ENCODE measurements at places on chromosomes 6 and 20.

DNA sequence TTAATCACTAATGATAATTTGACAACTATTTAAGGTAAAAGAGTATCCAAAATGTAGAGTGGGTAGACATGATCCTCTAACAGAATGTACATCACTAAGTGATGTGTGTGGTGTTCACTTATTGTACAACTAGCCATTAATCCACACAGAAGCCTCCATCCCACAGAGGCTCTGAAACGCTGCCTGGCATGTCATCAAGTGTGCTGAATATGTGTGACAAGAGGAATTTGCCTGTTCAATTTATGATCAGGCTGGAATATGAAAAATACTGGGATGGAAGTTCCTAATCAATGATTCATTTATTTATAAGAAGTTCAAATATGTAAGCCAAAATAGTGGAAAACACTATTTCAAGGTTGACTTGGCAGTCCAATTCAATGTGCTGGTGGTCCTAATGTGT, 72.4 kb downstream of the BACH2 start:
- DNase-seq = no peak

DNA sequence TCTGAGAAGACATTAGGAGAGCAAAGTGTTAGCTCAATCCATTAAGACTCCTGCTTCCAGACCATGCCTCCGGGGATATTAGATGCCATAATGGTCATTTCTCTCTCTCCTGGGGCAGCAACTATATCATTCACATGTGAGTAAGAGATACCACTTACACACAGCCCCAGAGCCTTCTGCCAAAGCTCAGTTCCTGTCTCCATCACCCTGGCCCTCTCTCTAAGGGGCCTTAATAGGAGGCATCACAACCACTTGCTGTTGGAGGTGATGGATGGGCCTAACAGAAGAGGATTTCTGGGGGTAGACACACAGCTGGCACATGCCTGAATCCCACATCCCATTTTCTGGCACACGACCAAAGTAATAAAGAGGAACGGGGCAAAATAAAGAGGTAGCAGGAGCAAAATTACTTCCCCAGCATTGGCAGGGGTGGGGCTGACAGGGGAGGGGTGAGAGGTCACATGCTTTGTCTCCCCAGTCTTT, 34.0 kb upstream of the VSTM2L start:
- no peak for DNase-seq

GRCh38 chr6:76774781-76775384, 688.4 kb downstream of the HTR1B start:
- DNase-seq = no peak

DNA sequence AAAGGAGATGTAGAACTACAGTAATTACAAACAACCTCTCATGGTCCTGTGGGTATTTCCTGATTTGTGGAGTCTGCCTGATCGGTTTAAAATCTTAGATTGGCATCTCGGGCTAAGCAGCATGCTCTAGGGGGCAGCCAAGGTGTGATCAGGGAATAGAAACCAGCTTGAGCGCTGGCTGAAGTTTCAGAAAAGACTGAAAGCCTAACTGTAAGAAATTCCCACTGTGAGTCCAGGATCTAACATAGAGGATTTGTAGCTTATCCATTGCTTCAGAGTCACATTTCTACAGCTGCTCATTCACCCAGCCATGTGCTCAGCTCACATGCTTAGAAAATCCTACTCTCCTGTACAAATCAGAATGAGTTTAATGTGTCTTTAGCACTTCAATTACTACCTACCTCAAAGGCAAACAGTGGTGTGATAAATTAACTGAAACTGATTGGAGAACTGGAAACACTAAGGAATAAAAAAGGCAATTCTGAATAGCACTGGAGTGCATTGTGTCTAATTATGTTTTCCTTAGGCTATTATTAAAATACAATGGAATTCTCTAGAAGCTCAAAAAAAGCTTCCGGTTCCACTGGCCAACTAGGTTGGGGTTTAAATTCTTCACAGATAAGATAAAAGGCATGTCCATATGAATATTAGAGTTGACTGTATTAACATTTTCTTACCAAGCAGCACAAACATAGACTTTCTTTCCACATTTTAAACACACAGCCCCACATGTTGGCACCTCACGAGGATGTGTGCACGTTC, 73.8 kb upstream of the MPC1 start:
- peak; percentile 31 for DNase-seq

GRCh38 chr6:125363039-125363823, 61.5 kb upstream of the HDDC2 start:
- peak; percentile 58 for DNase-seq

GRCh38 chr6:71349395-71349794, 60.8 kb downstream of the OGFRL1 start:
- DNase-seq = peak; percentile 54

GRCh38 chr20:63129991-63130657, 85.8 kb downstream of the YTHDF1 start:
- DNase-seq = no peak

DNA sequence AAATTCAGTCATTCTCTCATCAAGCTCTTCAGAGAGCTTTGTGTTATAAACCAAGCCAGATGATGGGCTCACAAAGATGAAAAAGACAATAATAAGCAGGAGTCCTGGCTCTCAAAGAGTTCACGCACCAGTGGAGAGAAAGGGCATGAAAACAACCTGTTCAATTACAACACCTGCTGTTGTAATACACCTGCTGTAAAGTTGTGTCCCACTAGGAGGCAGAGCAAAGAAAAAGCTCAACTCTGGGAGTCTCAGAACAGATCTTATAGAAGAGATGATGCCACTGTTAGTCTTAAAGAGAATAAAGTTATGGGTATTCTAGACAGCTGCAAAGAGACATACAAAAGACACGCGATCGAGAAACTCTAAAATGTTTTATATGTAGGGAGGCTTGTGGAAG, 100.6 kb downstream of the DCDC2 start:
- no peak for DNase-seq

DNA sequence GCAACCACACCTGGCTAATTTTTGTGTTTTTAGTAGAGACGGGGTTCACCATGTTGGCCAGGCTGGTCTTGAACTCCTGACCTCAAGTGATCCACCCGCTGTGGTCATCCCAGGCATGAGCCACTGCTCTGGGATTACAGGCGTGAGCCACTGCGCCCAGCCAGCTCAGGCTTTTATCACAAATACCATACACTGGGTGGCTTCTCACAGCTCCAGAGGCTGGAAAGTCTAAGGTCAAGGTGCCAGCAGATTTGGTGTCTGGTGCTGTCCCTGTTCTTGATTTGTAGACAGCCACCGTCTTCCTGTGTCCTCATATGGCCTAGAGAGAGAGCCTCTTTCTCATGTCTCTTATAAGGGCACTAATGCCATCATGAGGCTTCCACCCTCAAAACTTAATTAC, 25.9 kb downstream of the SHLD1 start:
- no peak for DNase-seq

DNA sequence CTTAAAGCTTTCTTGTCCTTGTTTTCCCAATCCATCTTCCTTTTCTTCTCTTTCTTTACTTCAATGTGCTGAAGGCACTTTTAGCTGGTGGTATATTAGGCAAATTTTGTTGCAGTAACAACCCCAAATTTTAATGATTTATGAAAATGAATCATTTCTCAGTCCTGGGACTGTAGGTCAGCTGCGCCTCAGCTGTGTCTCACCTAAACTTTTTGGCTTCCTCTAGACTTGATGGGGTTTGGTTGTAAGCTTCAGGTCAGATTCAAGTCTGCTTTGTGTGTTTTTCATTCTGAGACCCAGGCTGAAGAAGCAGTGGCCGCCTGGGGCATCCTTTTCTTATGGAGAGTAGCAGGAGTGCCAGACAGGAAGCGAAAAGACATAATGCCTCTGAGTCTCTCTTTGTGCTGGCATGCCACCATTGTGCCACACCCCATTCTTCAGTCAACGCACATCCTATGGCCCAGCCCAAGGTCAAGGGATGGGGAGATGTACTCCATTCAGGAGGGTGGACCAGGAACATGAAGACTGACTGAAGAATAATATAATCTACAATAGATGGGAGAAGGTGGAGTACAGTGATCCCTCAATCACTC, 28.9 kb upstream of the CD83 start:
- DNase-seq = peak; percentile 13

- no peak for DNase-seq
Measured at GRCh38 chr20:59984541-59984940, 26.3 kb downstream of the CDH26 start.

GRCh38 chr6:79466207-79466834, 70.9 kb downstream of the LCA5 start:
- peak; percentile 26 for DNase-seq

DNA sequence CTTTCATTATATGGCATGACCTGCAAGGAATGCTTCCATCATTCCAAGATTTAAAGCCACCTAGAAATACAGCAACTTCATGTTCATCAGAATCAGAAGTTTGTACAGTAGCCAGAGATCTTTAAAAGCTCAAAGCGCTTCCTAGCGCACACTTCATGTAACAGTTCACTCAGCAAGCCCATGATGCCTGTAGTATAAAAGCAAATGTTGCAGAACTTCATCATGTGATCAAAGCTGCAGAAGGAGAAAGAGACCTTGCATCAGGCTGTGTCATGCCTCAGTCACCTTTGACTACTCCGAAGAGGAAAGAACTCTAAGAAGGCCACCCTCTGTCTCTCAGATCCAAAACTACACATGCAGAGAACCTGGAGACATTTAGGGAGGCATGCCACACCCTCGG, 78.5 kb downstream of the AGPAT4 start:
- no peak for DNase-seq

DNA sequence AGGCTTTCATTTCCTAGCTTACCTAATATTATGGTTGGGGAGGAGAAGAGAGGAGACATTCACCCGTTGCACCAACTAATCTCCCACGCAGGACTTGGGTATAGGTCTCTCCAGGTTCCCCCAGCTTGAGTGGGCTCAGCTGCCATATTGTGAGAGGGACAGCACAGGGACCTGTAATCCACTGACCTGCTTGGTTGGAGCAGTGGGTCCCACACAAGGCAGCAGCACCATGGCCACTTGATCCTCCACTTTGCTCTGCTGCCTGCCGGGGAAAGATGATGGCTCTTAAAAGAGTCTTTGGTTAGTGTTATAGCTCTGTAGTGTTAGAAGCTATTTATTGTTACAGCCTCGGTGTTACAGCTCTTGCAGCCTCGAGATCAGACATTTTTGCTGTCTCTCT, 22.5 kb upstream of the ECHDC1 start:
- no peak for DNase-seq

DNA sequence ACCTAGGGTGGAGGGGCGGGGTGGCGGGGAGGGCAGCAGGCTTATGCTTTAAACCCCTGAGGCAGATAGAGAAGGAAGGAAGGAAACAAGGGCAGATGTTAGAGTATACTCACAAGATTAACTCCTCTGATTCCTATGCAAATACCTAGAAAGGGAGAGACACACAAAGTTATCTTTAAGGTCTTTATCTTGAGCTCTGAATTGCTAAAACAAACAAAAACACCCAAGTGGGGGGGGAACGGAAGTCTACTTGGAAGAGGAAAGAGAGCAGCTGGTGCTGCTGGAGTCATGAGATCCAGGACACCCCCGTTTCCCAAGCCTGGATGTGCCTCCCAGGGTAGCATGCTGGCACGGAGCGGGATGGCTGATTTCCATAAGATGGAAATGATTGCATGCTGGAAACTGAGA, 43.4 kb downstream of the PLAGL1 start:
- no peak for DNase-seq

GRCh38 chr6:46796848-46797580, 3.8 kb downstream of the MEP1A start:
- DNase-seq = no peak

GRCh38 chr6:81570681-81571080, 181.8 kb downstream of the TENT5A start:
- no peak for DNase-seq

GRCh38 chr6:11380969-11381744, 148.7 kb upstream of the NEDD9 start:
- DNase-seq = no peak

GRCh38 chr6:168227840-168228239, 91.7 kb downstream of the DACT2 start:
- no peak for DNase-seq

DNA sequence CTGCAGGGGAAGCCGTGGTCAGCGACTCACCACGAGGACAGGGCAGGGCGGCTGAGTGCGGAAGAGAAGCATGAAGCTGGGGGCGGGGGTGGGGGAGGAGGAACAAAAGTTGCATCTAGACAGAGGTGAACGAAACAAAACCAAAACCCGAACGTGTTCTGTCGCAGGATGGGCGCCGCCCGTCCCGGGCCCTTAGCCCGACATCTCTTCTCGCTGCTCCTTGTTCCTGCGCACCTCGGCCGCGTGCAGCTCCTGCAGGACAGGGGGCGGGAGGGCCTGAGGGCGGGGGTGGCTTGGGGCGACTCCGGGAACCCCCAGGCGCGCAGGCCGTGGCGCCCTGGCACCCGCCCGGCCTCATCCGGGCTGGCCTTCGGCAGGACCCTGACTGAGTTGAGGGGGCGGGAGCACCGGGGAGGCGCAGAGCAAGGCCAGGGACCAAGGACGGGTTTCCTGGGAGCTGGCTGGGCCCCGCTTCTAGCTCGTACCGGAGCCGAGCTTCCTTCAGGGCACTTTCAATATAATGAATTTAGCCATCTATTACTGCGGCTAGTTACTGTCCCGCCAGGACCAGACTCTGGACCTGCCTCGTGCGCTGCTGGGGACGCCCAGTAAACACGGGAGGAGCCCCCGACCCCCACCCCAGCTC, 12.0 kb downstream of the STMN3 start:
- peak; percentile 56 for DNase-seq

GRCh38 chr20:45149062-45149461, 24.8 kb upstream of the WFDC12 start:
- no peak for DNase-seq

GRCh38 chr6:128993166-128993565, 110.2 kb downstream of the LAMA2 start:
- DNase-seq = no peak

GRCh38 chr20:45948742-45949541, 14.5 kb downstream of the PCIF1 start:
- no peak for DNase-seq

GRCh38 chr6:27332692-27333641, 20.9 kb upstream of the POM121L2 start:
- peak; percentile 42 for DNase-seq

DNA sequence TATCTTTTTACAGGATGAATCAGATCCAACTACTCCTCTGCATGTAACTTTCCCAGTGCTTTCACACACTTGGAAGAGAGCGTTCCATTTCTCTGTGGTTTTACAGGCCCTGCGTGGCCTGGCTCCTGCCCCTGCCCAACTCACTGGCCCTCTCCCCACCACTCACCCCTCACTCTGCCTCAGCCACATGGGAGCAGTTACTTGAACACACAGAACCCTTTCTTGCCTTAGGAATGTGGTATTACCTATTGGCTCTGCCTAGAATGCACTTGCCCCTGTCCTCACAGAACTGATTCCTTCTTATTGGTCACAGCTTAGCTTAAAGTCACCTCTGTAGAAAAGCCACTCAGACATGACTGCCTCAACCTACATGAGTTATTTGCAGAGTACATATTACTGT, 108.4 kb downstream of the CRYBG1 start:
- no peak for DNase-seq

All from EH (cell line).